ENCODE measurements at places on chromosomes 11 and 22. TPM values are rescaled to one million over a fixed set of nuclear protein-coding genes. Genes with fewer than 3 reads are reported as not detected.

Gene LDHAL6A
- total RNA-seq = not detected

Gene PDE2A
- total RNA-seq = 14.8 TPM

Gene ART5
- not detected for total RNA-seq

Gene OR51B5
- not detected for total RNA-seq

Gene DUSP18
- total RNA-seq = 18.3 TPM

Gene MYBPC3
- not detected for total RNA-seq

Gene DTX4
- 0.51 TPM for total RNA-seq

Gene OR52H1
- not detected for total RNA-seq

Gene PNPLA5
- not detected for total RNA-seq

Gene IRAG1
- 0.35 TPM for total RNA-seq

Gene LINC01488
- not detected for total RNA-seq

Gene CEND1
- 0.40 TPM for total RNA-seq

Gene RAB38
- 2.1 TPM for total RNA-seq

Gene JAML
- total RNA-seq = 0.39 TPM

Gene GGTLC2
- total RNA-seq = not detected

Gene HORMAD2
- not detected for total RNA-seq

Gene GDPD4
- total RNA-seq = not detected

Gene VPREB3
- not detected for total RNA-seq

Gene MMP10
- 15.0 TPM for total RNA-seq

Gene EIF4ENIF1
- 38.7 TPM for total RNA-seq

Gene BTBD10
- total RNA-seq = 49.6 TPM

Gene IFITM10
- 0.62 TPM for total RNA-seq

Gene OSM
- not detected for total RNA-seq

Gene LRRC74B
- total RNA-seq = not detected

Gene UPB1
- total RNA-seq = 0.30 TPM

Gene ROM1
- 8.8 TPM for total RNA-seq

Gene FOXRED2
- 14.0 TPM for total RNA-seq

Gene MS4A2
- total RNA-seq = not detected

Gene PHLDA2
- total RNA-seq = 44.5 TPM

Gene CCDC89
- not detected for total RNA-seq

Gene CRYBA4
- total RNA-seq = not detected

Gene CD3D
- not detected for total RNA-seq

Gene KRTAP5-7
- not detected for total RNA-seq

Gene SPTBN2
- 19.8 TPM for total RNA-seq

Gene ZNF214
- 1.7 TPM for total RNA-seq

Gene MUC2
- total RNA-seq = not detected

Gene NCAPD3
- 42.6 TPM for total RNA-seq

Gene IL17REL
- 0.15 TPM for total RNA-seq

Gene RASL10A
- total RNA-seq = 1.9 TPM

Gene DDTL
- total RNA-seq = not detected

Gene ACAD8
- 21.2 TPM for total RNA-seq

Gene MS4A6A
- total RNA-seq = 2.9 TPM

Gene CCND1
- 336 TPM for total RNA-seq

Gene LMO2
- 62.4 TPM for total RNA-seq

Gene CDON
- 3.5 TPM for total RNA-seq

Gene SLC22A9
- total RNA-seq = not detected

Gene KRTAP5-10
- not detected for total RNA-seq

Gene NOL12
- 29.1 TPM for total RNA-seq

Gene CD3G
- total RNA-seq = not detected

Gene EXT2
- 50.9 TPM for total RNA-seq

Gene NF2
- total RNA-seq = 114 TPM

Gene UBQLNL
- 0.28 TPM for total RNA-seq

Gene MCM5
- 111 TPM for total RNA-seq
